ENCODE measurements at places on chromosomes 7 and 10.

DNA sequence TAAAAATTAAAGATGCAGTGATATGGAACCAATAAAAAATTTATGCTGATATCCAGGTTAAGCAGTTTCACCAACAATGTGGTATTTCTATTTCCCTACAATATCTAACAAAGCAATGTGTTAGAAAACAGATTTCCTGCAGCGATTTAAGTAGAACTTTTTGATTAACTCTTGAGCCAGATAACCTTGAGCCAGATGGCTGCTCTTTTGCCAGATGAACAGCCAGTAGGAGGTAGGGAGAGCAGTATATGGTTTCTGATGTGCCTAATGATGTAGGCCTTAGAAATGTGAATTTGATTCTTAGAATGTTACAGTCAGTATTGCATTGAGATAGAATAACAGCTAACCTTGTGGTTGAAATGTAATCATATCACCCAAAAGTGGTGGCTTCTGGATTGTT lies 31.1 kb downstream of the STAMBPL1 start:
- no peak for DNase-seq

DNA sequence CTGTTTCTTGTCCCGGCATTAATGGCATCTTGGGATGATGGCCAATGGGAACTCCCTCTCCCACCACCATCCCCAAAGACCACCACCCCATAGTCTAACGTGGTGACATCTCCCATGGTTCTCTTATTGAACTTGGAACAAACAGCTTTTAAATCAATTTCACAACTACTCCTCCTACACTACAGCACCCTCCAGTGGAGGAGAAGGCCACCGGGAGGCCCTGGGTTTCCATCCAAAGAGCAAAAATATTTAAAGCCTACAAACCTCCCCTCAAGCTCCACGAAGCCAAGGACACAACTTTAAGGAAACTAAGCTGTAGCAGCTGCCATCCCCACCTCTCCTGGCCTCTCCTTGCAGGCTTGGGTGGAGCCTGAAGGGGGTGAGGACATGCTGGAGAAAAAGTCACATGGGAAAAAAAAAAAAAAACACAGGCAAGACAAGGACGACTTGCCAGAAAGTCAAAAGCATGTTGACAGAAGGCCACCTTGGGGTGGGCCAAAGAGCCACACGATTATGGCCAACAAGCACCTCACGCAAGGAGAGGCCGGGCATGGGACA lies 94.0 kb upstream of the LANCL2 start:
- no peak for DNase-seq

- no peak for DNase-seq
These were observed 97.0 kb downstream of the CTBP2 start for GRCh38 chr10:125063256-125063925.

DNA sequence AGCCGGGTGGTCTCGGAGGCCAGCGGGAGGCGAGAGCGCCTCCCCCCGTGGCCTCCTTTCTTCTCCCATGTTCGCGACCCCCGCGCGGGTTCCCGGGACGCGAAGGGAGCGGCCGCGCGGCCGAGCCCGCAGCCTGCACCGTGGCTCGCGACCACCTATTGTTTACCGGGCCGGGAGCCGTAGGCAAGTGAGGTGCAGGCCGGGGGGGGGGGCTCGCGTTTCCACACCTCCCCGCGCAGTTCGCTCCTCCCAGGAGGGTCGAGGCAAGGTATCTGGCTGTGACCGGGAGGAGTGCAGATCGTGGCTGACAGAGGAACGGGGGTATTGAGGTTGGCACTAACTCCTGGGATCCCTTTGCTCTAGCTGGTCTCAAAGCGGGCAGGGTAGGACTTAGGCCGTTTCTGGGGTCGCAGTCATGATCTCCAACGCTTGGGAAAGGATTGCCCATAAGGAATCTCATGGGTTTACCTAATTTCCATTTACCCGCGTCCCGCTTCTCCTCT lies 734 bp downstream of the PTPN12 start:
- DNase-seq, result no peak

DNA sequence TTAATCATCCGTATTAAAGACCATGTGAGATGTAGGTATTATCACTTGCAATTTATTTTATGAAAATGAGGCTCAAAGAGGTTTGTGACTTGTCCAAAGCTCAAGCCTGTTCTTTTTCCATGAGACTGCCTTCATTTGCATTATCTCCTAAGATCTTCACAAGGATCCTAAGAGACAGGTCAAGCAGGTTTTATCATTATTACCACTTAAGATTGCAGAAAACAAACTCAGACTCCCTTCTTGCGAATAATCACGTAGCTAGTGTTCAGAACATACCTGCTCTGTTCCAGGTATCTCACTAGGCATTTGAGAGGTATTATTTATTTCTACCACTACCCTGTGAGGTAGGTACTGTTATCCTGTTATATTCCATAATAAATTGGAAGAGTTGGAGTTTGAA lies 64.8 kb downstream of the ZNRF2 start:
- DNase-seq, result no peak

- no peak for DNase-seq
These were observed 74.5 kb downstream of the VWDE start for GRCh38 chr7:12328888-12329770.

GRCh38 chr7:24733414-24734060 lies 23.7 kb downstream of the GSDME start:
- no peak for DNase-seq
